ENCODE measurements at places on chromosomes 12 and 14. TPM values are rescaled to one million over a fixed set of nuclear protein-coding genes. Genes with fewer than 3 reads are reported as not detected.

GRCh38 chr12:85280984-85281630 lies 1.1 kb downstream of the ALX1 start:
- DNase-seq: no peak

PLCZ1 gene
- not detected for total RNA-seq

DNA sequence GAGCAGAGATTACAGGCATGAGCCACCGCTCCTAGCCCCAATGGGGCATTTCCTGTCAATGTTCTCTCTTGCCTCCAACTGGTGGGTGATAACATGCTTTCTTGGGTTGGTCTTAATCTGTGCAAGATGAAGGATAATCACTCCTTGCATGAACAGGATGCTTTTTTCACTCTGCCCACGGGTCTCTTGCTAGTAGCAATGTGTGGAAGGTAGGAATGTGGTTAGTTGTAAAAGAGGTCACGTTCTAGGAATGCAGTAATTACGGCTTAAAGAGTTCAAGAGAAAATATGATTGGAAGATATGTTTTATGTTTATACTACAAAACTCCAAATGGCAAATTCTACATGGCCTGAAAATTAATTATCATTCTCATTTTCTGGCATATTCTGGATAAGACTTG lies 10.5 kb downstream of the RNASE10 start:
- DNase-seq: no peak

DNA sequence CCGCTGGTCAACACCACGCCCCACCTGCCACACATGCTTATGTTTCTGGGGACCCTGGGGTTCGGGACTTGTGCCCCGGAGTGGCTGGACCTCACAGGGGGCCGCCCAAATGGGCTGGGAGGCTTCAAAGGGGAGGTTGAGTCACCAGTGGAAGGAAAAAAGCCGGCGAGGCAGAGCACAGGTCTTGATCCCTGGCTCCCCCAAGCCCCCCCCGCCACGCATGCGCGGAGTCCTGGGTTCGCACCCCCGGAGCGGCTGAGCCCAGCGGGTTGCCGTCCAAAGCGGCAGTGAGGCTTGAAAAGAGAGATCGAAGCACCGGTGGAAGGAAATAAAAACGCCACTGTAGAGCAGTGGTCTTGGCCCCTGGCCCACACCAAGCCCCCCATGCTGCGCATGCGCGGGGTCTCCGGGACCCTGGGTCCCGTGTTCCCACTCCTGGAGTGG lies 313.5 kb downstream of the ALG10 start:
- DNase-seq: no peak

DNA sequence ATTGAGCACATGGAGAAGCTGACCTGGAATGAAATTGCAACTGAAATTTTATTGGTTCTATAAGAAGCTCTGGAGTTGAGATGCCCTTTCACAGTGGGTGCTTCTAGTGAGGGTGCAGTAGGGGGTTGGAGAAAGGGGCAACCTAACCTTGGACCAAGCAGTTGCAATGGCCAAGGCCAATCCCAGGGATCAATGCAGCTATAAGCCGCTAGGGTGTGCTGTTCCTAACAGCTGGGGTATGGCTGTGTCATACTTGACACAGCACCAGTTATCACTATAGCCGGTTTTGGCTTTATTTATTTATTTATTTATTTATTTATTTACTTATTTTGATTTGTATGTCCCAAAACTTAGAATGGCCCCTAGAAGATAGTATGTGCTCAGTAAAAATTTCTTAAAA lies 505.9 kb downstream of the FLRT2 start:
- DNase-seq: no peak

STON2 gene
- total RNA-seq: 41.3 TPM

- no peak for DNase-seq
Observed at GRCh38 chr14:54796961-54797360, 105.7 kb downstream of the GCH1 start.

DNA sequence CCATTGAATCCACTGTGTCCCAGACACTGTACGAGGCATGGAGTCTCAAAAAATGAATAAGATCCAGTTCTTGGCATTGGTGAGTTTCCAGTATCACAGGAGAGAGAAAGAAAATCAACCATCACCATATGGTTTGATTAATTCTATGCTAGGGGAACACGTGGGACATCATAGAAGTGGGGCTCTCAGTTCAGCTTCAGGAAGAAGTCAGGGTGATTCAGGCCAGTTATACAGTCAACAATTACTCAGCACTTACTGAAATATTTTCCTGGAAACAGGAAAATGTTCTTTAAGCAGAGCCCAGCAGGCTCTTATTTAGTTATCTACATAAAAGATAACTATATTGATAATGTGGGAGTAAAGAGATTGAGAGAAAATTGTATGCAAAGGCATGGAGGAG lies 407.2 kb downstream of the NOVA1 start:
- DNase-seq: no peak

DNA sequence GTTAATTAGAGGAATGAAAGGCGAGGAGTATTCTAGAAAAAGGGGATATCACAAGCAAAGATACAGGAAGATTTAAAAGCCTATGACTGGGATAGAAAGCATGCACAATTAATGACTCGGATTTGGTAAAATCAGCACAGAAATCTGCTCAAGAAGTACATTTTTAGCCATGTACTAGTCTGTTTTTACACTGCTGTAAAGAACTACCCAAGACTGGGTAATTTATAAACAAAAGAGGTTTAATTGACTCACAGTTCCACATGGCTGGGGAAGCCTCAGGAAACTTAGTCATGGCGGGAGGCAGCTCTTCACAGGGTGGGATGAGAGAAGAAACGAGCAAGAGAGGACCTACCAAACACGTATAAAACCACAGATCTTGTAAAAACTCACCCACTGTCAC lies 716.3 kb upstream of the MDGA2 start:
- no peak for DNase-seq

DNA sequence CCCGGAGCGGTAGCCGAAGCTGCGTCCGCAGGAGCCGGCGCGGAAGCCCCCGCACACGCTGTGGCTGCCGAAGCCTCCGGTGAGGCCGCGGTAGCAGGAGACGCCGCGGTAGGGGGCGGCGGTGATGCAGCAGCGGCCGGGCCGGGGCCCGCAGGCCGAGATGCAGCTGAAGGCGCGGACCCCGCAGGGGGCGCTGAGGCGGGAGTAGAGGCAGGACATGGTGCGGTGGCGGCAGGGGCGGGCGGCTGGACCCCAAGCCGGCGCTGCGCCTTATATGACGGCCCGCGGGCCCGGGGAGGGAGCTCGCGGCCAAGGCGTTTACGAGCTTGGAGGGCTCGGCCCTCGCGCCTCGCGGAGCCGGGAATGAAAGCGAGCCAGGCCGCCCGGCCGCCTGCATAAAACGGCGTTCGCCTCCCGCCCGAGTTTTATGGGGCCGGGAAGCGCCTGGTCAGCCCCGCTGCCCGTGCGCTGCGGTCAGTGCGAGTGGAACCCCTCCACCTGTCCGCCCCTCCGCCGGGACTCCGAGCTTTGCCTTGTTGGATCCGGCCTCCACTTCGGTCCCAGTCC lies 16.0 kb upstream of the KRT86 start:
- no peak for DNase-seq

EDDM3A gene
- not detected for total RNA-seq

DNA sequence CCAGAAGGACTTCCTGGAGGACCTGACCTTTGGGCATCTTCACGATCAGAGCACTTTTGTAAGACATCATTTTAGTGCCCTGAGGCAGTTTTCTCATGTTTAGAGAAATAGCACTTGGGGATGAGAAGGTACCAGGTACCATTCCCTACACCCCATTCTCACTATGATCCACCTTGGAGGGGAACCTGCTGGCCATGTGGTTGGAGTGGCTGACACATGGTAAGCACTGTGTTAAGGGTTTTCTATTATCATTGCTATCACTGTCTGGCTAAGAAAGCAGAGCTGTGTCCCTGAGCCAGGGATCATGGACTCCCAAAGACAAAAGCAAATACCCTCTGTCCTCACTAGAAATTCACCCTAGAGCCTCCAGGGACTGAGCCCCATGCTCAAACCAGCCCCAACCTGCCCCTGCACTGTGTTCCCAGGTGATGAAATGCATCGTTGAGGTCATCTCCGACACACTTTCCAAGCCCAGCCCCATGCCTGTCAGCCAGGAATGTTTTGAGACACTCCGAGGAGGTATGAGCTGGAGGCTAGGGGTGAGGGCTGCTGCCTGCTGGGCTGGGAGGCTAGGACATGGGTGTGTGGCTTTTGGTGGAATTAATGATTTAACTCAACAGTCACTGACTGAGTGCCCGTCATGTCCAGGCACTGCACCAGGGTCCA lies 3.4 kb downstream of the CHGA start:
- no peak for DNase-seq

- no peak for DNase-seq
Observed at GRCh38 chr12:52033446-52034140, 17.6 kb upstream of the NR4A1 start.

GRCh38 chr12:7205091-7205490 lies 15.6 kb downstream of the PEX5 start:
- no peak for DNase-seq

KRT6C gene
- not detected for total RNA-seq

KIF5A gene
- total RNA-seq: 0.81 TPM

FAM186B gene
- total RNA-seq: 0.32 TPM
